ENCODE measurements at places on chromosomes 2 and 18. TPM values are rescaled to one million over a fixed set of nuclear protein-coding genes. Genes with fewer than 3 reads are reported as not detected.

ABCG8 gene
- total RNA-seq: not detected

LYG1 gene
- not detected for total RNA-seq

AGAP1 gene
- 4.9 TPM for total RNA-seq

CROCC2 gene
- total RNA-seq: not detected

SCN3A gene
- total RNA-seq: under 0.01 TPM

Measured in epithelial cell of umbilical artery (primary cell).